Posterior cingulate gyrus (tissue), 11 donors: ENCODE measurements at places on chromosomes 5 and 9.
A peak's percentile ranks its signal among the peaks of the same experiment; 100 is the strongest.

DNA sequence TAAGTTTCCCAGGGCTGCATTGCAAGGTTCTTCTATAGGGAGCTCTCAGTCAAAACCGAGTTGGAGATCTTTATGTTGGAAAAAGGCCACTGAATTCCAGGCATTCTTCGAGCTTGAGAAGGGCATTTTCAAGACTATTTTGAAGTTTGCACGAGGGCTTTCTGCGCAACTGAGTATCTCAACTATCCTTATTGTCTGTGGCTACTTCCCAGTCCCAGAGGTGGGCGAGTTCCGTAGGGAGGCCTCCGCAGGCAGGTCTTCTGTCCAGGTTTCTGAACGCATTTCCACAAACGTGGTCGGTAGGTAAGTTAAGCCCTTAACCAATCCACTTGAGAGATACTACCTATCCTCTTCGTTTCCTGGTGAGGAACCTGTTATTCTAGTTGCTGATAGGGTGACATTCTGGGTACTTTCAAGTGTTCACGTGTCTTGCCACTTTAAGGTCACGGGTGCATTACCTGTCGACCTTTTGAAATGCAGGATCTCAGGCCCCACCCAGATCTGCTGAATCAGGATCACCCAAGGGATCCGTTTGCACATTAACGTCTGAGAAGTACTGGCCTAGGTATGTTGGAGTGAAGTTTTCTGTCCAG lies 51.4 kb upstream of the TJP2 start:
- DNase-seq: no peak

DNA sequence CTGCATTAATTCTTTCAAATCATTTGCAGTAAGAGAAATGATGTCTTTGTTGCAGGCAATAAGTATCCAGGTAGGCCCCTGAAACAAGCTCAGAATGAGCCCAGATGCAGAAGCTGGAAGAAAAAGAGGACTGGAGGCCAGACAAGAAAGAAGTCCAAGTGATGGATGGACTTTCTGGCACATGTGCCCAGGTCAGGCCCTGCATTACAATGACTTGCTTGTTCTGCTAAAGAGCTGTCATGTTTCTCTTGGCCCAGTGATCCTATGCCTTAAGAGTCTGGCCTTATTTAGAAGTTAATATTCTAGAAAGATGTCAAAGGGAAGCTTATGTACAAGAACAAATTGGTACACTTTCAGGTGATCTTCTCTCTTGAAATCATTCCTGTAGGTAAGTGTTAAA lies 64.8 kb downstream of the DPYSL3 start:
- no peak for DNase-seq

DNA sequence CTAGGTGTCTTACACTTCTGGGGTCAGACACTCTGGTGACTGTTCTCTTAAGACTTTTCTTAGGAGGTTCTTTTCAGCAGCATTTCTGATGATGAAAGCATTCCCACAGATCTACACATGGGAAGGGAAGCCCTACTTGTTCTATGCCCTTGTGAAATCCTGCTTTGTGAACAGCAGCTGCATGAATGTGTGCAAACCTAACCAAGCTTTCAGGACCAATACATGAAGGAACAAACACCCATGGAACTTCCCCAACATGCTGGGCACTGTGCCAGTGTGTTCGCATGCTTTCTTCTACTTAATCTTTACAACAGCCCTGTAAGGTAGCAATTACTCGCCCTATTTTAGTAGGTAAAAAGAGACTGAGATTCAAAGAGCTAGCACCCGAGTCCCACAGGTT lies 439.9 kb upstream of the KLF4 start:
- no peak for DNase-seq

GRCh38 chr5:18243846-18244245 lies 609.6 kb downstream of the TAF11L14 start:
- no peak for DNase-seq

DNA sequence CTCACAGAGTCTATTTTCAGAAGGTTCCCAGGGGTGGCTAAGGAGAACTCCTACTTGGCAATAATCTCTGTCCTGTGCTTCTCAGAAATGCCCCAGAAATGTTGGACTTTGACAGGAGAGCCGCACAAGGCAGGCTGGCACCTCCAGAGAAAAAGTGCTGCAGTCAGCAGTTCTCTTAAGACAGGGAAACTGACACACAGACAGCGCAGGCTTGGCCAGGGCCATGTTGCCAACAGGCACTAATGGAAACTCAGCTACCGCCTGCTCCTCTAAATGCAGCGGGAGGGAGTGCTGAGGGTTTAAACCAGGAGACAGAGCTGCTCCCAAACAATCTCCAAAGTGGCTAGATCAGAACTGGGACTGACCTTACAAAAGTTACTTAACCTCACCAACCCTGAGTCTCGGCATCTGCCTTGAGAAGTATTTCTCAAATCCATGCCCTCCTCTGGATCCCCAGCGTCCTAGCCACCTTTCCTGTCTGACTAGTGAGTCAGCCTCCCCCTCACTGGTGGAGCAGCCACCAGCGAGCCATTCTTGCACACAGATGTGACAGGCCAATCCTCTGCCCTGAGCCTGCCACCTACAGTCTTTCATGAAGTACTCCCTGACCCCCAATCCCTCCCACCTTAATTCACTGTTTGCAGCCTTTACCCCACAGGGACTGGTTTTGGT lies 186.4 kb downstream of the CDK5RAP2 start:
- no peak for DNase-seq

DNA sequence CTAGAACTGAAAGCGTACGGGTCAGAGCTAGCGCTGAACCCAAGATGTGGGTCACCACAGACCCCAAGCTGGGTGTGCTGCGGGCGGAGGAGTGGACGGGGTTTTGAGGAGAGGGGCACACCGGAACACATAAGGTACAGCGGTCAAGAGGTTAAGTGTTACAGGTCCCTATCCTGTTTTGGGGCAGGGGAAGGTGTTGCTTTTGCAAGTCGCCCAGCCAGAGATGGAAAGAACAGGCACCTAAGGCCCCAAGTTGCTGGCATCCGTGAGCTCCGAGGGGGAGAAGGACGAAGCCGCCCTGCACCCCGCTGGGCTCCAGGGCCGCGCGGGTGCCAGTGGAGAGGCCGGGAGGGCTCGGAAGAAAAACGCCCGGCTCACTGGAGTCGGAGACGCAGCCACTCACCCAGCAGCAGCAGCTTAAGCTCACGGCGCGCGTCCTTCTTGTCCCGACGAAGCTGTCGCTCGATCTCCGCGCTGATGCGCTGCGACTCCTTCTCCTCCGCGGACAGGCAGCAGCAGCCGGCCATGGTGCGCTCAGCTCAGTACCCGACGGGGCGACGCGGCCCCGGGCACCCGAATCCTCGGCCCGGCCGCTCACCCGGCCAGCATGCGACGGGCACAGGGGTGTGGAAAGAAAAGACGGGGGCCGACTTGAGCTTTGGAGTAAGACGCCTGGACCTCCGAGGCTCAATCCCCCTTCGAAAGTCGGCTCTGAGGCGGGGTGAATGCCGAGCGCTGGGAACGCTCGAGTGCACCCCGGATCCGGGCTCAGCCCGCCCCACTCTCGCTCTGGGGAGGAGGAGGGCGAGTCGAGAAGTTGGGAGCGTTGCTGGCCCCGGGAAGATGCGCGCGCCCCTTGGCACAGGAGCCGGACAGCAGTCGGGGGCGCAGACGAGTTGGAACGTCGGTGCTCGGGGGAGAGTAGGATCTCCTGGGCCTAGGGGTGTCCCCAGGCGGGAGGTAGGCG lies 572 bp downstream of the GNA14 start:
- peak; percentile 31 for DNase-seq

GRCh38 chr5:1392801-1393565 lies 48.1 kb upstream of the CLPTM1L start:
- no peak for DNase-seq

- no peak for DNase-seq
Observed at GRCh38 chr9:93329629-93330280, 121.7 kb upstream of the FAM120A start.

DNA sequence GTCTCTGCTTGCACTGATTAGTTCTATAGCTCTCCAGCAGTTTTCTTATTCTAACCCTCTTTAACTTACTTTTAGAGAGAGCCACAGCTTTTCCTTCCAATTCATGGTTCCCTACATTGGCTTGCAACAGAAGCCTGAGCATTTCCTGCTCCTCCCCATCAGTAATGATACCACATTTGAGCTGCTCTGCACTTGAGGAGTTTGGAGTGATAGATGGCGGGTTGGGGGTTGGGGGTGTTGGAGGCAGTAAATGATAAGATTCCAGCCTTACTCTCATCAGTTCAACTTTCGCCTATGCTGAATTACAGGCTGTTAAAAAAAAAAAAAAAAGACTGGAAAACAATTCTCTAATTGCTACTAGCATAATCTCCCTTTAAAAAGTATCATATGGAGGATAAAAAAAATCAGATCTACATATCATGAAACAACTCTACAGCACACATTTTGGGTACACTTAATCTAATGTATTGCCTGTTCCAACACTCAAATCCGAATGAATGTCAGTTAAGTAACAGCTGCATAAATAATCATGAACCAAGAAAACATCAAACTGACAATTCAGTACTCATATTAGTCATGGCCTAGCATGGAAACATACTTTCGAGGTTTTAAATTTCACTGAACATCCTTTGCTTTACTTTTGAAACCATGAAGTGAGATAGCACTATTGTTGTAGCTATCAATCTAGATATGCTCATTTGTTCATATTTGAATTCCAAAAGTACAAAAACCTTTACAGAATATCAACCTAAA lies 224.7 kb downstream of the NFIB start:
- no peak for DNase-seq

DNA sequence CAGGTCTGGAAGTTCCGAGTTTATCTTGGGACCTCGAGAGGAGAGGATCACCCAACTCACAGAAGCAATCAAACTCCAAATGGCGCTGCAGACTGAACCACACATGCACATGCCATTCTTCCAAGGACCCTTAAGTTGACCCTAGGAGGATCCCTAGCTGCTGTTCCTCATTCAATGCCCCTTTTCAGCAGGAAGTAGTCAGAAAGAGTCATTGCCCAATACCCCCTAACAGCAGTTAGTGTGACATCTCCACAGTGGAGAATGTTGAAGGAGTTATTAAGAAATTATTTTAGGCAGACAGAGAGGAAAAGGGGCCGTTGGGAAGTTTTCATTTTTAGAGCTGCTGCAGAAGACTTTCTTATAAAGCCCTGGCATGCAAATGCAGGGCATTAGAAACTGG lies 229.9 kb upstream of the DAB2 start:
- no peak for DNase-seq

GRCh38 chr5:172871982-172872381 lies 37.9 kb downstream of the ERGIC1 start:
- DNase-seq: no peak

DNA sequence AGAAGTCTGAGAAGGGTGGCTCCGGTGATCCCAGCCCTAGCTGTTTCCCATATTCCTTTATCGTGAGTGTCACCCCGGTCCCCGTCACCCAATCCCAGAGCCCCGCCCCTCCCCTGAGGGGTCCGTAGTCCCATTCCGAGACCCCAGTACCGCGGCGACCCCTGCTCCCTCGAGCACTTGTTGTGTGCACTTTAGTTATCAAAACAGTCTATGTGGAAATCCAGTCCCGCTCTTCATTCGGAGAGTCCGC lies 223 bp downstream of the LRSAM1 start:
- DNase-seq: no peak

- DNase-seq: no peak
Observed at GRCh38 chr9:111294691-111295451, 35.2 kb downstream of the OR2K2 start.

- DNase-seq: no peak
Observed at GRCh38 chr5:126619781-126620180, 19.0 kb downstream of the PHAX start.

GRCh38 chr9:2559192-2560152 lies 62.1 kb upstream of the VLDLR start:
- peak; percentile 34 for DNase-seq

DNA sequence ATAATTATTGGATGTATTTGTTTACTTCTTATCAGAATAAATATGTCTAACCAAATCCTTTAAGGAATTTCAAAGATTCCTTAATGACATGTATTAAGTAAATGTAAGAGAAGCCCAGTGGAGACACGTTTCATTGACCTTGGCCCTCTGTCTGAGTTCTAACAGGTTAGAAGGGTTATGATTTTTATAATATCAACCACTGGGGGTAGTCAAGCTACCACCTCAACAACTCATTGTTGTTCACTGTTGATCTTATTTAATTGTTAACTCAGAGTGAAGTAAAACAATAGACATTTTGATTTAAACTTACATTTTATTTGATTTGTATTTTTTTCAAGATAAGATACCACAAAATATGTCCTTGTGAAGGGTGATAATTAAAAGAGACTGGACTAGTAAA lies 499.2 kb upstream of the COX7C start:
- no peak for DNase-seq

- no peak for DNase-seq
Observed at GRCh38 chr5:19900269-19900668, 87.7 kb downstream of the CDH18 start.

- no peak for DNase-seq
Observed at GRCh38 chr5:173583346-173583745, 33.1 kb downstream of the BOD1 start.

DNA sequence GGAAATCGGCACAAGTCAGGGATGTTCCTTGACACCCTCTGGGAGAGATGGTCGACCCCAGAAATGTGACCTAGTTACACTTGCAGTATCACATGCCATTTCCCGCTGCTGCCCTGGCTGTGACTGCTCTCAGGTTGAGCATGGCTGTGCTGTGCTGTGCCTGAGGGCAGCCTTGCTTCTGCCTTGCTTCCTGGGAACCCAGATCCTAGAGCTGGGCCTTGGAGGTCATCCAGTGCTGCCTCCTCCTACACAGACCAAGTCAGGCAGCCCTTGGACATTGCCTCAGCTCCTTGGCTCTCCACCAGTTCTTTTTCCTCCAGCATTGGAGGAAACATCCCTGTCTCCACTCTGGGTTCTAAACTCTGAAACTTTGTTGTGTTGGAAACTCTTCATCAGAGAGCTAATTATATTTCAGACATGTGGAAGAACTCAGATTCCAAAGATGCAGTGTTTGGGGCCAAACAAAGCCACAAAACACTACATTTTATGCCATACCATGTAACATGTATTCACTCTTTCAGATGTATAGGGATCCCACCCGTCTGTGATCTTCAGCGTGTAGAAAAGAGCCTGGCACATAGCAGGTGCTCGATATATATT lies 6.1 kb downstream of the MAMDC2 start:
- no peak for DNase-seq

DNA sequence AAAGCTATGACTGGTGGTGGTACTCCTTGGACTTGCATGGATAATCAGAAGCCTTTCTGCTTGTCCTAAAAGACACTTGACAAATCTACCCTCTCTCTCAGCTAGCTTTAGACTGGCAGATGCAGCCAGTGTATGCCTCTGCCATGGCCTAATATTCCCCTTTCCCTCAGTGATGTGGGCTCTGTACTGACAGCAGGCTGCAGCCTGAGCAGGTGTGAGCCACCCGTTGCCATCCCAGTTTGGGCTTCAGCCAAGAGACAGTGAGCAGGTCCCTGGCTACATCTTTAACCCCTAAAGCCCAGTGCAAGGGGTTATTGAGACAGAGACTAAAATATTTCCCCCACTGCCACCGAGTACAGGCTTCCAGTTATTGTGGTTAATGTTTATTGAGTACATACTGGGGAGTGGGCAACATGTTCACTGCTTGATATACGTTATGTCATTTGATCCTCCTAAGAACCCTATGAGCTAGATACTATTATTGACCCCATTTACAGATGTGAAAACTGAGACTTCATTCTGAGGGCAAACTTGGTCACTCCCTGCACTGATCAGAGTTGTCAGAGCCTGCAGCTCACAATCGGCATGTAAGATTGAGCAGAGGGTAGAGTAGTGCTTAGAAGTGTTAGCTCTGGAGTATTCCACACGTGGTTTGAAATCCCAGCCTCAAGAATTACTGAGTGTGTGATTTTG lies 254.2 kb downstream of the ARHGAP26 start:
- no peak for DNase-seq

GRCh38 chr9:1455766-1456165 lies 405.6 kb downstream of the DMRT2 start:
- no peak for DNase-seq

- no peak for DNase-seq
Observed at GRCh38 chr9:74735761-74736160, 152.0 kb downstream of the TRPM6 start.
